ENCODE measurements at places on chromosomes 4 and X. TPM values are rescaled to one million over a fixed set of nuclear protein-coding genes. Genes with fewer than 3 reads are reported as not detected.

GRCh38 chr4:123398853-123399626 lies 2.4 kb downstream of the SPRY1 start:
- no peak for DNase-seq

DNA sequence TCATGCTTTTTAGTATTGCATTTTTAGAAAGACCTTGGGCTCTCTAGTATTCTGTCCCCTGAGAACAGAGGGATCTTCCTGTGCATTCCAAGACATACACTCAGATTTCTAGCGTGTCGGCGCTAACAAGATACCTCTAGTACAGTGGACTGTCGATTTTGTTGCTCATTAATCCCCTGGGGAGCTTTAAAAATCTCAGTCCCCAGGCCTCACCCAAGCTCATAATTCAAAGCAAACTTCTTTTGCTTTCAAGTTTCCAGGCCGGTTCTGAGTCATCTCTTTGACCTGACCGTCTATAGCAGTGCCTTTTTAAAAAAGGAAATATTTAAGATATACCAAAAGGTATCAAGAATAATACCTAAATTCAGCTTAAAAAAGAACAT lies 137.0 kb downstream of the AMMECR1 start:
- DNase-seq = no peak

GRCh38 chr4:5385741-5386311 lies 322.5 kb downstream of the EVC2 start:
- no peak for DNase-seq

DNA sequence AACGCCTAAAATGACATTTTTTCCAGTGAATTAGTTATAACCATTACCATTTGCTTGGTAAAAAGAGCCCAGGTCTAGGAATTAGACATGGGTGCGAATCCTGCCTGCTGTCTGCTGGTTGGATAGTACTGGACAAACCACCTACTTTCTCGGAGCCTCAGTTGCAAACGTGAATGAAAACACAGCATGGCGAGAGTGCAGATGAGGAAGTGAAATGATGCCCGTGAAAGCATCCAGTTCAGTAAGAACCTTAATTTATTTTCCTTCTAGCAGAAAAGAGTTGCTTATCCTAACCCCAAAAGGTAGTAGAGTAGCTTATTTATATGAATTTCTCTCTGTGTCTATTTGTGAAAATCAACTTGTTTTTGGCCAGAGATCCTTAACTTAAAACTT lies 171.4 kb upstream of the GALNT7 start:
- DNase-seq = no peak

DNA sequence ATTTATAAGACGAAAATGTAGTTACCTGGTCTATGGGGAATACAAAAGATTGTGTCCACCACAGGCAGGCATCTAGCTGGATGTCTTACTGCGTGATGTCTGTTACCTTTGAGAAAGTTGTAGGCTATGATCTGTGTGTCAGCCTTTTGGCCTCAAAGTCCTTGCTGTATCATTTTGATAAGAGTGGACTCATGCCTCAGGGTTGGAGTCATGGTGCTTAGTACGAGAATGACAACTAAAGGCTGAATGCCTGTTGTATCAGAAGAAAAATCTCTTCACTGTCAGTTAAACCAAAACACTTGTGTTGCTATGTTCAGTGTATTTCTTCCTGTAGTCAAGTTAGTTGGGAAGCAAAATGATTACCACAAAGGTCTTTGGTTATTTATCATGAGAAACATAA lies 226.2 kb downstream of the ARHGAP10 start:
- no peak for DNase-seq

DNA sequence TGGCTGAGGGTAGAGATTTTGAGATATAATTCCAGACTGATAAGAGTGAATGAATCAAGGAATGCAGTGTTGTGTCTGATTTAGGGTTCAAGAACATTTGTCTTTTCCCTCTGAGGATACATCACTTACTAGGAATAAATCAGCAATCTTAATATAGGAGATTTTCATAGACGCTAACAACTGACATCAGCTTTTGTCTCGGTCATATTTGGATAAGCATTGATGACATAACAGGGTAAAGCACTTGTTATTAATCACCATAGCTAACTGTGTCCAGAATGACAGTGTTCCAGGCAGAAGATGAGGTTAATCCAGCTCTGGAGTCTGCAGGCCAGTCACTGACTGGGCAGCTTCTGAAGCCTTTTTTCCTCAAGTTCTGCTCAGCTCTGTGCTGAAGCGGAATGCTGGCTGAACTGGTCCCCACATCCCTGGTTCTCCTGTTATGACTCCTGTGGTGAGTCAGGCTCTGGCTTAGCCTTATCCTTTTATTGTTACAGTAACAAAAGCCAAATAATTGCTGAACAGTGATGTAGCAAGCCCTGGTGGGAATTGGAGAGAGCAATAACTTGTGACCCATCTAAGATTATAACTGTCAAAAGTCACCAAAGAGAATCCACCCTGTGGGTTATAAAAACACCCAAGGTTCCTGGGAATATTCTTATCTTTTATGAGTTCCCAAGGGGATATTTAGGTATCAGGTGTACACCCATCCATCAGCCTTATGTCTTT lies 41.8 kb downstream of the FNIP2 start:
- no peak for DNase-seq

DNA sequence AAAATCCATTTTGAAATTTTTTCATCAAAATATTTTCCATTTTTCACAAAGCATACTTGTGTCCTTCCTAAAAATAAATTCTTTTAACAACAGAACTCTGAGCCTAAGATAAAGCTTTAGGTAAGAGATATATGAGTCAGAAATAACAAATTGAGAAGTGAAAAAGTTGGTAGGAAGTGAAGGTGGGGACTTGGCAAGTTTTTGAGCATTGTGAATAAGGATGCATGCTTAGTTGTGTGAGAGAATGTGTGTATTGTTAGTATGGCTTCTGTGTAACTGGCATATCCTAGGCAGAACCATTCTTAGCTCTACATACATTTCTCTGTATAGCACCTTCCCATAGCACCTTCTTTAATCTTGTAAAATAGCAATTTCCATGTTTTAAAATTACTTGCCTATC lies 6.8 kb downstream of the ASB5 start:
- DNase-seq = no peak

GRCh38 chr4:101500742-101501141 lies 153.4 kb upstream of the PPP3CA start:
- DNase-seq = no peak

GRCh38 chr4:8710946-8711345 lies 118.4 kb downstream of the CPZ start:
- no peak for DNase-seq

DNA sequence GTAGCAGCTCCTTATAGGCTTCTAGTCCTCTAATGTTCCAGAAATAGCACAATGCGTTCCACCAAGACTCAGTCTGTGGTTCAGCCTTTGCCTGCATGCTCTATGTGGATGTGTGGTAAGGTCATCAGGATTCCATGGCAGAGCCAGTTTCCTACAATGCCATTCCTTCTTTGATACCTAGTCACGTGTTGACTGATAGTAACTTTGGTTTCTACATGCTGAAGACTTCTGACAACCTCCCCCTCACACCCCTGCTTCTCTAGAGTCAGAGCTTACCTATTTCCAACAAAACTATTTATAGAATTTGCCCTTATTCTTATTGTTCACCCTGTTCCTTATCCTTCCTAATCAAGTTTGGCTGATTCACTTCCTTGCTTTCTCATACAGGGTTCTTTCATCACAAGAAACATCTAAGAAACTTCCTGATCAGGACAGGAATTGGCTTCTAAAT lies 81.1 kb downstream of the CT47B1 start:
- no peak for DNase-seq

DNA sequence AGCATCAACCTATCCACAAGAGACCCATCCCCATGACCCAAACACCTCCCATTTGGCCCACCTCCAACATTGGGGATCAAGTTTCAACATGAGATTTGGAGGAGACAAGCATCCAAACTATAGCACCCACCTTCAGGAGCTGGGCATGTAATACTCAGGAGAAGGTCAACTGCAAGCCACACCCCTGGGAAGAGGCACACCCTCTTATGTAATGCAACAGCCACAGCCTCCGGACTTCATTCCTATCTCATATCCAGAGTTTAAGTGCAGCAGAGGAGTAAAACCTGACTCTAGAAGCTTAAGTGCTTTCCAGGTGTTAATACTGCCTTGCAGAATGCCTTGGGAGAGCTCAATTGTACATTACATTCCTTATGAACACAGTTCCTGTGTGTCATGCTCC lies 197.4 kb downstream of the PTTG2 start:
- DNase-seq = no peak

DNA sequence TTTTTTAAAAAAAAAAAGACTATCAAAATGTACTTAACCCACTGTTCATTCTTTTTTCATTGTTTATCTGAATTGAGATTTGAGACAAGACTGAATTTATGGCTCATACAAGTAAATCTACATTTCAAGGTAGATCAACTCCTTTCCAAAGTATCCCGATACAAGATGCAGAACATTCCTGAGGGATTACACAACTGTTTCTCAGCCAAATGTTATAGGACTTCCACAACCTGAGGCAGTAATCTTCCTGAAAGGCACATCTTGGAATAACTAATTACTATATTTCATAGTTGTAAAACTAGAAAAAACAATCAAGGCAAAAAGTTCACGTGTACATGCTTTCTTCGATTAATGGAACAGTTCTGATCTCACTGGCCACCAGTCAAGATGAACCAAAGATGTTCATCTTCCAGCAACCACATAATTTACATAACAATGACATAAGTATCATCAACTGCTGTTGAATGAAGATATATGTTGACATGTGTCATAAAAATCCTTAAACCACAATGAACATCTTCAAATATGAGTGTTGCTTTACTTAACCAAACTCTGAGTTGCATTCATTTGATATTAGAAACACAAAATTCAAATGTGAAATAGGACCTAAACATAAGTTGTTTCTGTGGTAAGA lies 225.2 kb upstream of the DKK2 start:
- no peak for DNase-seq

- DNase-seq = no peak
Measured at GRCh38 chrX:120653000-120653399, 23.1 kb upstream of the C1GALT1C1 start.

- DNase-seq = no peak
Measured at GRCh38 chrX:9759337-9759736, 6.3 kb downstream of the GPR143 start.

GRCh38 chr4:156946516-156947424 lies 24.8 kb downstream of the PDGFC start:
- no peak for DNase-seq

DNA sequence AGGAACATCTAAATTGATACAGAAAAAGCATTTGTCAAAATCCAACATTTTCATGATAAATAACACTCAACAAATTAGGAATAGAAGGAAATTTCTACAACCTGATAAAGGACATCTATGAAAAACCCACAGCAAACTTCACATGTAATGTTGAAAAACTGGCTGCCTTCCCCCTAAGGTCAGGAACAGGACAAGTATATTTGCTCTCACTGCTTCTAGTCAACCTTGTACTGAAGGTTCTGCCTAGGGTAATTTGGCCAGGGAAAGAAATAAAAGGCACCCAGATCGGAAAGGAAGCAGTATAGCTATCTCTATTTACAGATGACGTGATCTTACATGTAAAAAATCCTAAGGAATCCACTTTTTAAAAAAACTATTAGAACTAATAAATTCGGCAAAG lies 97.1 kb upstream of the USP9X start:
- no peak for DNase-seq

DNA sequence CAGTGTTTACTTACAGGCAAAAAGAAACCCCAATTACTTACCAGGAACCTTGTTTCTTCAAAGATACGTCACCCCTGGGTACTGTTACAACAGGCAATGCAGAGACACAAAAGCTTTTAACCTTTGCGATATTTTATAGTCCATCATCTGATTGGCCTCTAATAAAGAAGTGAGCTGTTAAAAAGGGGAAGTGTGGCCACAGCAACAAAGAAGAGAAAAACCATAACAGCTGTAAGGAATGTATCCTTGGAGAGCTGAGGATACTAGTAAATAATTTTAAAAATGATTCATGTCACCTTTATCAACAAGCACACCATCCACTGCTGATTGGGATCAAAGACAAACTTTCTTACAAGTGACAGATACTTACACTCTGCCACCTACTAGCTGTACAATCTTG lies 14.1 kb downstream of the GABRA4 start:
- no peak for DNase-seq

DNA sequence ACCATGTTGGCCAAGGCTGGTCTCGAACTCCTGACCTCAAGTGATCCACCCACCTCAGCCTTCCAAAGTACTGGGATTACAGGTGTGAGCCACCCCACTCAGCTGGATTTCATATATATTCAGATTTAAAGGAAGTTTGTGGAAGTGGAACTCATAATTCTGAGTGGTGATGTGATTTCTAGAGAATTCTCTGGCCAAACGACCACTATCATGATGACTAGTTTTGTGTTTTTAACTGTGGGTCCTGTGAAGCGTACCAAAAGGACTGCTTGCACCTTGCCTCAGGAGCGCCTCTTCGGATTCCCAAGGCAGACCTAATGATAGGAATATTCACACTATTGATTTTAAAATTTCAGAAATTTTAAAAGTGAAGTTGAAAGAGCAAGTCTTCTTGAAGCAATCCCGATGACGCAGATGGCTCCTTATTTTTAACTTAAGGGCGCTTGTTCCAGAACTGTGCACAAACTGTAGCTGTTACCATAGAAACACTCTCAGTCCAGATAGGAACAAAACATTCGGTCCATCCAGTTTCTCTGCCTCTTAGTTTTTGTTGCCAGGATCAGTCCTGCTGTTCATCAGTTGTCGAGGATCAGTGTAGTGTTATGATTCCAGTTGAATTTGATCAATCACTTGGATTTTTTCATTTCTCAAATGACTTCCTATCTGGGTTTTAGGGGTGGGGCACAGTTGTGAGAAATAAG lies 51.7 kb upstream of the CLCN4 start:
- DNase-seq = no peak

DNA sequence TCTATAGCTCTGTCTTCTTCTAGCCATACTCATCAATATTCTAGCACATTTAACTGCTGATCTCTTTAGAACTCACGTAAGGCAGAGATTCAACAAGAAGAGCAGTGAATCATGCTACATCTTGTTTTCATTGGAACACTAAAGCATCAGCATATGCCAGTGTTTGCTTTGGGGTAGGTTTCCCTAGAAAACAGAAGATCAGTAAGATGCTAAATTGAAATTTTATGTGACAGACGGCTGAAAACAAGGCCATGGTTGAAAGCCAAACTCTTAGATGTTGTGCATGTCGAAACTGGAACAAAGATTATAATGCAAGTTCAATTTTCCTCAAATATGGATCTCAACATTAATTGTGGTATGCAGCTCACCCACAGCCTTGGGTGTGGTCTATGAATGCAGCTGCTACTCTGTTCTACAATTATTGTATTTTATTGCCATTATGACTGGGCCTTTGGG lies 107.6 kb downstream of the PDLIM5 start:
- no peak for DNase-seq

ZCCHC4 gene
- 21.8 TPM for total RNA-seq

TEC gene
- total RNA-seq = 3.1 TPM

KDM6A gene
- total RNA-seq = 68.6 TPM

KDM5C gene
- 129 TPM for total RNA-seq

GNRHR gene
- not detected for total RNA-seq

ACE2 gene
- total RNA-seq = not detected

SAP30 gene
- 22.7 TPM for total RNA-seq

NKX6-1 gene
- total RNA-seq = not detected

ATP1B4 gene
- not detected for total RNA-seq

GDPD2 gene
- 0.81 TPM for total RNA-seq

CAMK2D gene
- total RNA-seq = 59.6 TPM
